ENCODE measurements at places on chromosomes 1 and 21.

GRCh38 chr1:109116286-109116685, 2.4 kb downstream of the ELAPOR1 start:
- DNase-seq: no peak

GRCh38 chr1:115782571-115783281, 14.2 kb upstream of the CASQ2 start:
- no peak for DNase-seq

- no peak for DNase-seq
These were observed 16.6 kb upstream of the GBP6 start for GRCh38 chr1:89347296-89347695.

DNA sequence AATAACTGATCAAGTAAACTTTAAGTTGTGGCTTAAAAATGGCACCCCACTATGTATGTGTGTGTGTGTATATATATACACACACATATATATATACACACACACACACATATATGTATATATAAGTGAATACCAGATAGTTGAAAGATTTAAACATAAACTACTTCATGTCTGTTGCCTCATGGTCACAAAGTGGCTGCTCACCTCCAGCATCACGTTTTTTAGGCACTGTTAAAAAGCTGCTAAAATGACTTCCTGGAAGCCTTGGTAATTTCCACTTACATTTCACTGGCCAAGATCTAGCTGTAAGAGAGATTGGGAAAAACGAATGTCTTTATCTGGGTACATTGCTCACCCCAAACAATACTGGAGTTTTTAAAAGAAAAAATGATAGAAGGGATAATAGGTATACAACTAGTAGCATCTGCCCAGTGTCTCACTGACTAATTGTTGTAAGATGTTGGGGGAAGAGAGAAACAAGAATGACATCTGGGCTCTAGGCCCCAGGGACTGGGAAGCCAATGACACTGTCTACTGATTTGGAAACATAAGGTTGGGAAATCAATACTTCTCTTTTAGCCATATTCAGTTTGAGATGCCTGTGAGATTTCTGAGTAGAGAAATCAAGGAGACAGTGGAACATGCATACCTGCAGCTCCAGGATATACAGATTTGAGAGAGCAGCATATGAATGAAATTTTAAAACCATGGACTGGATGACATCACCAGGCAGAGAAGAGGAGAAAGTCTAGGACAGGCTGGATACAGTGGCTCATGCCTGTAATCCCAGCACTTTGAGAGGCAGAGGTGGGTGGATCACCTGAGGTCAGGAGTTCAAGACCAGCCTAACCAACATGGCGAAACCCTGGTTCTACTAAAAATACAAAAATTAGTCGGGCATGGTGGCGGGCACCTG, 42.8 kb downstream of the CLDN14 start:
- DNase-seq: no peak

DNA sequence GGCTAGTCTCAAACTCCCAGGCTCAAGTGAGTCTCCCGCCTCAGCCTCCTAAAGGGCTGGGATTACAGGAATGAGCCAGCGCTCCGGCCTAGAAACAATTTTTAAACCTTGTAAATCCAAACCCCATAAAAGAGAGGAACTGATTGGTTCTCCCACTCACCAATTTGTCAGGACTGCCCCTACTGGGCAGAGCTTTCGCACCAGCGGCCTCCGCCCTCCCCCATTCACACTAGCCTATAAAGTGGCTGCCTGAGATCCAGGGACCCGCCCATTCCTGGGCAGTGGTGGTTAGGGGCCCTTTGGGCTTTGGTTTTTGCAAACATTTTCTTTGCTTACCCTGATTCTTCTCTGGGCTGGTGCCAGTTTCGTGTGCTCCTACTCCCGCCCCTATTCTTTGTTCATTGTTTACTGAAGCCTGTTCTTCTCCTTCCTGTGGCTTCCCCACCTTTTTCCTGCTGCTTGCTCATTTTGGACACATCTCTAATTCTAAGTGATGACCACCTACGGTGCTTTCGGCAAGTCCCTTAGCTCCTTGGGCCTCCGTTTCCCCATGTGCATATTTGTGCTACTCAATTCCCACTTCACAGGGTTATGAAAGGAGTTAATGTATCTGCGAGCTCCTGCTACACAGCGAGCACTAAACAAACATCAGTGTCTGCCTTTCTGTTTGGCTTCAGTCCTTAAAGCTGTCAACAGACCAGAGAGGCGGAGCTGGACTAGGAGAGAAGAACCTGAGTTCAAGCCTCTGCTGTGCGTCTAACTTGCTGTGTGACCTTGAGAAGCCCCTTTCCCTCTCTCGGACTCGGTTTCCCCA, 39.8 kb upstream of the CLIC4 start:
- DNase-seq: peak; percentile 69

DNA sequence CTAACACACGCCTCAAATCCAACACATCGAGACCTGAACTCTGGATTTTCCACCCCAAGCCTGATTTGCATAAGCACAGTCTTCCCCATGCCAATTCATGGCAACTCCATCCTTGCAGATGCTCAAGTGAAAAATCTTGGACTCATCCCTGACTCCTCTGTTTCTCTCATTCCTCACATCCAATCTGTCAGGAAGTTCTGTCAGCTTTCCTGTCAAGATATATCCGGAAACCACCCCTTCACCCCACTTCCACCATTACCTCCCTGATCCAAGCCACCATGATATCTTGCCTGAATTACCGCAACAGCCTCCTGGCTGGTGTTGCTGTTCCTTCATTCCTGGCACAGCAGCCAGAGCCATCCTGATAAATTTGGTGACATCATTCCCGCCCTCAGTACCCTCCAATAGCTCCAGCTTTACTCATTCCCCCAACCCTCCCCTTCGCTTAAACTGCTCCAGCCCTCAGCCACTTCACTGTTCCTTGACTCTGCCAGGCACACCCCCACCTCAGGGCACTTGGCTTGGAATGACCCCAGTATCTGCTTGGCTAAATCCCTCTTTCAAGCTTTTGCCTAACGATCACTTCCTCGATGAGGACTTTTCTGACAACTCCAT, 17.4 kb downstream of the TCEA3 start:
- DNase-seq: no peak

DNA sequence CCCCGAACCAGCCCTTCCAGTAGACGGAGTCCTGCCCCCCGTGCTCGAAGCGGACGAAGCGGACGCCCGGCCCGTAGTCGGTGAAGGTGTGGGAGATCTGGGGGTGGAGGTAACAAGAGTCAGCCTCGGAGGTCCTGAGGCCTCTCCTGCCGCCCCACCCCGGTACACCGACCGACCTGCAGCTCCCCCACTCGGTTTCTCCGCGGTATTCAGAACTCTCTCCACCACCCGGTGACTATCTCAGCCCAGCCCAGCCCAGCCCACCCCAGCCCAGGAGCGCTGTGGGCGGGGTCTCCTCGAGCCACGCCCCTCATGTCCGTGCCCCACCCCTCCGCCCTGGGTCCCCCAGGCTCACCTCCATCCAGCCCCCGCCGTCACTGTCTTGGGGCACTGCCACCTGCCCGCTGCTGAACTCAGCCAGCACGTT, 5.5 kb downstream of the FBXO2 start:
- peak; percentile 62 for DNase-seq

DNA sequence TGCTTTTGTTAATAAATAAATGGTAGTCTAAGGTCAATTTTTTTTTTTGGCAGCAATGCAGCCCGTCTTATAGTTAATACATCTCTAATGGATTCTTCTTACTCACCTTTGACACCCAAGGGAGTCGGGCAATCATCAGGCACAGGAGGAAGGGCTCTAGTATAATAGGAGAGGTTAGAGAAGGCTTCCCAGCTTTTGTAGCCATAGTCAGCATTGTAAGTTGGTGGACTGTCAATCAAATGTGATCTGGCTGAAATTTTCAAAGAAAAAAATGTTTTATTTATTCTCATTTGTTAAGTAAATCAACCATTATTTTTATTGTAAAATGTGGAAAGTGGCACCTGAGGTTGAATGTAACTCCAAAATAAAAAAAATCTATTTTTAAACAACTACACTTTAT, 2.1 kb downstream of the PTGS2 start:
- DNase-seq: no peak

DNA sequence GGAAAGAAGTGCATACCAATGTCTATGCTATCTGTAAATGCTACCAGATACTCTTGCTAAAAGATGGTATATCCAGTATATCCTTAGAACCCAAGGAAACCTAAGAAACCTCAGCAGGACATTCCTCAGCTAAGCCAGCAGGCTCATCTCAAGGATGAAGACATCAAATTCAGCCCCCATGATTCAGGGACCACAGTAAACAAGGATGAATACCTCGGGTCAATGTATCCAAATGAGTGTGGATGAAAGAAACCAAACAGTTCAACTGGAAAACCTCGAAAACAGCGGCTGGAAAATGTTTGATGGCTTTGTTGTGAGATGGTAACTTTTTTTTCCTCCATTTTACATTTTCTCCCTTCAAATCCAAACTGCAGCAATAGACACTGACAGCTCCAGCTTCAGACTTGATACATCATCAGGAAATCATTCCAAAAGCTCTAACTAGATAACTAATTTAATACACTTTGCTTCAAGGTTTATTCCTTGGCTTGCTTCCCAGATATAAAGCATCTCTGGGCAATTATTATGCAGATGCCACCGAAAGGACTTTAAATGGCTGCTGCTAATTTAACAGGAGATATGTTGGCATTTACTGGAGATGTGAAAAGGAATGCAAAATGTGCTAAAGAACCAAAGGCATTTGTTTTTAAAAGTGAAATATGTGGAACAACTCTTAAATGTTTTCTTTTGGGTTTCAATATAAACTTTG, 73.6 kb downstream of the SMYD2 start:
- DNase-seq: no peak
